Parietal lobe (tissue), 2 donors: ENCODE measurements at places on chromosomes 16 and 17. TPM values are rescaled to one million over a fixed set of nuclear protein-coding genes. Genes with fewer than 3 reads are reported as not detected.

The MT1A gene
- total RNA-seq, result not detected

The TP53TG3F gene
- total RNA-seq, result not detected

The DNAI2 gene
- total RNA-seq, result not detected

The MYH8 gene
- total RNA-seq, result not detected

The ATP1B2 gene
- total RNA-seq, result 16.6 TPM

The SCNN1G gene
- 0.63 TPM for total RNA-seq

The ABCA5 gene
- 77.3 TPM for total RNA-seq

The KRTAP9-8 gene
- not detected for total RNA-seq

The ANKRD40CL gene
- not detected for total RNA-seq

The ENDOV gene
- 28.2 TPM for total RNA-seq

The MOSMO gene
- 47.9 TPM for total RNA-seq

The NAE1 gene
- 121 TPM for total RNA-seq

The TPSG1 gene
- total RNA-seq, result not detected

The DNAJA3 gene
- total RNA-seq, result 33.2 TPM

The RFWD3 gene
- total RNA-seq, result 21.9 TPM

The HBQ1 gene
- total RNA-seq, result 4.1 TPM

The DNAH17 gene
- total RNA-seq, result 0.31 TPM

The ACAP1 gene
- total RNA-seq, result not detected

The CCL14 gene
- total RNA-seq, result not detected

The PRR35 gene
- total RNA-seq, result not detected

The TMC7 gene
- total RNA-seq, result 3.4 TPM

The GPR179 gene
- total RNA-seq, result 0.63 TPM

The SOX9 gene
- total RNA-seq, result 27.9 TPM
